Osteoblast (primary cell): ENCODE measurements at places on chromosomes 4 and X.

- peak; percentile 15 for DNase-seq
Observed at GRCh38 chr4:8920289-8920965, 48.8 kb upstream of the HMX1 start.

- DNase-seq = no peak
Observed at GRCh38 chr4:116585246-116585645, 500.1 kb downstream of the TRAM1L1 start.

- DNase-seq = no peak
Observed at GRCh38 chr4:174595141-174595929, 73.0 kb upstream of the HPGD start.

DNA sequence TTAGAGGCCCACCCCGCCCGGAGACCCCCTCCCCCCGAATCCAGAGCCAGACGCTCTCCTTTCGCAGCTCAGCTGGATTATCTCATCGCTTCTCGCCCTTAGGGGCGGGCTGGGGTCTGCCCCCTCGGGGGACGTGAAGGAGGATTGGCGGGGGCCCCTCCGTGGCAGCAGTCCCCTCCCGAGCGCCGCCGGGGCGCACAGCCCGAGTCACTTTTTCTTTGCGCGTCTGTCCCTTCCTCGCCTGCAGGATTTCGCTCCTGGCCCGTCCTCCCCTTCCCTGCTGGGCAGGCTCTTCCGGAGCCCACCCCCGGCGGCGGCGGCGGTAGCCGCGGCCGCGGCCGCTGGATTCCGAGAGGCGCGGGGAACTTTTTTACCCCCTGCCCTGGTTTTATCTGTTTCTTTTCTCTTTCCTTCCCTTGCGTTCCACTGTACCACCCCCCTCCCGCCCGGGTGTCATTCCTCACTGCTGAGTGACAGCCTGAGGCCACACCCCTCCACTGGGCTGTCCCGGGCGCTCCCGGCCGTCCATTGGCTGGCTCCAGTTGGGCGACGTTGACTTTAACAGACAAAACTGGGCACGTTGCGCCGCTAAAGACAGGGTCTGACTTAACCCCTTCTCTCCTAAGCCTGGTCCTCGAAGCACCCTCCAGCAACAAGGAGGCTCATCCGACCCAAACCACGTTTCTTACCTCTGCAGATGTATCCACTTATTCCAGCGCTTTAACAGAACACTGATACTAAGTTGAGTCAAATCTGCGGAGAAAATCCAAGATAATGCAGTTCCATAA lies 492 bp upstream of the NKX3-2 start:
- peak; percentile 100 for DNase-seq

- no peak for DNase-seq
Observed at GRCh38 chr4:184732126-184732525, 1.8 kb downstream of the CENPU start.

DNA sequence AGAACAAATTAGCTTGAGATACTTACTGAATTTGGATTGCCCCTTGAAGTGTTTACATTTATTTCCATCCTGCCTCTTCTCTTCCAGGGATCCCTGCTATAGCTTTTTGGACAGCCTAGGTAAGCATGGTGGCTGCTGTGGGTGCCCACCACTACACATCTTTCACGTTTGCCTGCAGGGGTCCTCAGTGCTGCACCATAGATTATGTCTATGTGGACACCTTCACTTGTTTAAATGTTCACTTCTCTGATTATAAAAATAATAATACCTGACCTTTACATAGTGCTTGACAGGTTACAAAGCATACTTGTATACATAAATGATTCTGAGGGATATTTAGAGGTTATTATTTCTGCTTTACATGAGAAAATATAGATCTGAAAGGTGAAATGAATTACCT lies 67.9 kb upstream of the SLC4A4 start:
- no peak for DNase-seq

- no peak for DNase-seq
Observed at GRCh38 chr4:24559032-24559821, 25.1 kb downstream of the DHX15 start.

DNA sequence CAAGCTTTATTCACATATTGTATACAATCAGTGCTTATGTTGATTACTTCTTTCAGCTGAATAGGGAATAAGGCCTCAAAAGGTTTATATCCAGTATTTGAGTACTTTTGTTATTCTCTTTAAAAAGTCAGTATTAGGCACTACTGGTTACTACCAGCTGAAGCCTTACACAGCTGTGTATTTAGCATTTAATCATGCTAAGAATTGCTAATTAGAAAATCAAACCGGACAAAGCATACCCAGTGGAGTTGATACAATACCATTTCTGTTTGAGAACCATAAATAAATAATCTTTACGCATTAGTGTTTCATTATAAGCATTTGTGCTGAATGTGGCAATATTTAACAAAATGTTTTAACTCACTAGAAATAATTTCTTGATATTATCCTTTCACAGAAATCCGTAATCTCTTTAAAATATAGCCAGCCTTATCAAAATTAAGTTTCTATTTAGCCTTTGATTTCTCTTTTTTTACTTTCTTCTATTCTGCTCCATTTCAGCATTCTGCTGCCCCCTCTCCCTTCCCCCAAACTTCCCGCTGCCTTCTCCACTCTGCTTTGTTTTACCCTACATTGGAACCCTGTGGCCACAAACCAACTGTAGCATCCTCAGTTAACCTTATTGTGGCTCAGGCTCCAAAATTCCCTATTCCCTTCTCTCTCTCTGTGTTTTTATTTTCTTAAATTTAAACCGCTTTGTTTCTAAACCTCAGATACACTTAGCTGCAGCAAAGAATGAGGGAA lies 37.8 kb downstream of the UGT8 start:
- DNase-seq = no peak

DNA sequence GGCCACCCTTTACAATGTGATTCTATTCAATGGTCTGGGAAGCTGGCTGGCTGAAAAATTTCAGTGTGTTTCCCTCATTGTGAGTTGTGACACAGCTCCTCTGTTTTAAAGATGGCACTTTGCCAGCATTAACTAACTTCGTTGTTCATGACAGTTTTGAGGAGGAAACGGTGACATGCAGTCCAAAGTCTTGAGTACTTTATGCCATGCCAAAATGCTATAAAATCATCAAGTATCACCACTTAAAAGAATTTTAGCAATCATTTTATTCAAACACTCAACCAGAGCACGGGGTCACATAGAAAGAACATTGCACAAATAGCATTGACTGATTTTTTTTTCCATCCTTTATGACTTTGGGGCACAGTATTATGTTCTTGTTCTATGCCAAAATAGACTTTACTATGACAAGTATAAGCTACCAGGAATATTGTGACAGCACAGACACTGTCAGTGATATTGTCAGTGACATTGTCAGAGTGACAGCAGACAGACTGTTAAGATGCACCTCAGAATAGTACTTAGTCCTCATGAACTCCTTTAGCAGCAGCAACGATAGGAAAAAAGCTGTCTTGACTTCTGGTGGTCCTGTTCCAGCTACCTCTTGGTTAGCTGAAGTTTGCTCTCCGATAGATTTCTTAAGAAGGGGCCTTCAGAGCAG lies 46.7 kb downstream of the CXCL13 start:
- DNase-seq = no peak
